ENCODE measurements at places on chromosomes 13 and 19.

GRCh38 chr13:62643799-62644524 lies 1228.3 kb upstream of the PCDH20 start:
- no peak for DNase-seq

DNA sequence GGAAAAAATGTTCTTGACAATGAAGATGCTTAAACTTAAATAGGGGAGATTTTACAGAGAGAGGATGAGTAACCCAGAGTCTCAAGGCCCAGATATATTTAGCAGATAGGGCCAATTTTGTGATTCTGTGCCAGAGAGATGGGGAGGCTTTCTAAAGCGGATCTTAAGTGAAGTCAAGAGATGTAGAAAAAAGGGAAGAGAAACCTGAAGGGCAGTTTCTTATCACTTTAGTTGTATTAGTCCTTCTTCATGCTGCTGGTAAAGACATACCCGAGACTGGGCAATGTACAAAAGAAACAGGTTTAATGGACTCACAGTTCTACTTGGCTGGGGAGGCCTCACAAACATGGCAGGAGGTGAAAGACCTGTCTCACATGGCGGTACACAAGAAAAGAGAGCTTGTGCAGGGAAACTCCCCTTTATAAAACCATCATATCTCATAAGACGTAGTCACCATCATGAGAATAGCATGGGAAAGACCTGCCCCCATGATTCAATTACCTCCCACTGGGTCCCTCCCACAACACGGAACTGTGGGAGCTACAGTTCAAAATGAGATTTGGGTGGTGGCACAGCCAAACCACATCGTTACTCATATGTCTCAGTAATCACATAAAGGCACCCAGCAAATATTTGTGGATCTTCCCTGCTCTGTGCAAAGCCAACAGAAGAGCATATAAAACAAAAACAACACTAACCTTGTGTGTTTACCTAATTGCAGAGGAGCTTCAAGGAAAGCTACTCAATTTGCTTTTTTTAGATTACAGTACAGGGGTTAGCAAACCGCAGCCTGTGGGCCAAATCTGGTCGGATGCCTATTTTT lies 102.6 kb upstream of the MYCBP2 start:
- no peak for DNase-seq

DNA sequence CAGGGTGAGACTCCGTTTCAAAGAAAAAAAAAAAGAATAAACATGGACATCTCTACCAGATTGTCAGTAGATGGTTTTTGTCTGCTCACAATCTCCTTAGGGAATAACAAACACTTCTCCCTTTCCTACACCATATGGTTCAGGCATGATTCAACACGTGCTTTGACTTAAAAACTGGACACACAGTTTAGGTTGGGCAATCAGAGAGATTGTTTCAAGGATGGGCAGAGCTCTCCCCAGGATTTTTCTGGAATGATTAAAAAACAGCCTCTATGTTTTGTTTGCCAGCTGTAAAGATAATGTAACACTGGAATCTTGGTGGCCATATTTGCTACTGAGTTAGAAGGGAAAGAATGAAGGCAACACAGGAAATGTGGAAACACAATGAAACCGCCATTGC lies 150.1 kb upstream of the TSC22D1 start:
- no peak for DNase-seq

GRCh38 chr13:49441846-49442245 lies 2.0 kb downstream of the CAB39L start:
- no peak for DNase-seq

DNA sequence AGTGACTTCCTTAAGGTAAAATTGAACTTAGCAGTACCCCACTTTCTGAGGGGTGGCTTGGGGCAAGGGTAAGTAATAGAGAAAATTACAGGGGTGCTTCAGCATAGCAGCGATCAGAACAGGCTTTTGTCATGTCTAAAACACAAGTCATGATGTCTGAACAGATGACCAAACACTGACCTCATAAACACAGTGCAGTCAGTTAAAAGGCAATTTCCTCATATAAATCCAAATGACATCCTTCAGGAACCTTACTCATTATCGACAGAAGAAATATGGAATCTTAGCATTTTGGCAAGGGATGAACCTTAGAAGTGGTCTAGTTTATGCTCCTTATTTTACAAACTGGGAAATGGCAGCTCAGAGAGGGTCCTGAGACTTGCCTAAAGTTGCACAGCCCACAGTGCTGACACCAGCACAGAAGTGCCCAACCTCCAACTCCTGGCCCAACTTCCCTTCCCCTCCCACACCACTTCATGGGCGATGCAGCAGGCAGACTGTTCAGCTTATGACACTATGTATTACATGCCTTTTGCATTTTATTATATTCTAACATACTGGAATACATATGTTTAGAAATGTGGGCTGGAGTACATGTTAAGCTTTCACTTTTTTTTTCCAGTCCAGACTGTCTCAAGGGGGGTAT lies 3.6 kb downstream of the GJA3 start:
- no peak for DNase-seq

DNA sequence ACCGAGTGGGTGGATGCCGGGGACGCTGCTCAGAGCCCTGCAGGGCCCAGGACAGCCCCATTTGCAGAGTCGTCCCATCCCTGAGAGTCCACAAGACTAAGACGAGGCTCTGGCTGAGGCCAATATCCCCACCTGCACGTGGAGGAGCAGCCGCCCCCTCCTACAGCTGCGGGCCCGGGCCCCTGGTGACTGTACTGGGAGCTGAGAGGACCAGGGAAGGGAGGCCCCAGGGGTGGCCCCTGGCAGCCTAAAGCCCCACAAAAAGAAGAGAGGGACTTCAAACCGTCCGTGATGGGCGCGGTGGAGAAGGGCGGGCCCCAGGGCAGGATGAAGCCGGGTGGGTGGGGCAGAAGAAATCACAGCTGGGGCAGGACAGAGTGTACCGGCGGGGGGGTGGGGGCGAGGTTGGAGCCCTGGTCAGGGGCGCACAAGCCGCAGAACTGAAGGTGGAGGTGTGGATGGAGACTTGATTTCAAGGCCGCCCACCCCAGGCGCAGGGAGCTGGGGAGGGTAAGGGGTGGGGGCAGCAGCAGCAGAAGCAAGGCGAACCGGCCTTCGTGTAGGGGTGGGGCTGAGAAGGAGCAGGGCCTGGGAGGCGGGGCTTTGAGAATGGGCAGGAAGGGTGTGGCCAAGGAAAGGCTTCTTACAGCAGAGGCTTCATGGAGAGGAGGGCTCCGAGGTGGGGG lies 12.9 kb downstream of the CFD start:
- DNase-seq = no peak

GRCh38 chr13:81757348-81757970 lies 1416.5 kb upstream of the SPRY2 start:
- DNase-seq = no peak

- peak; percentile 100 for DNase-seq
These were observed at the start of gene ZNF443 for GRCh38 chr19:12440541-12441316. ZNF443 (minus strand) TSS chr19:12441021; CDS start chr19:12440914, 107 bp downstream.

Measured in left lobe of liver (tissue), 2 donors.